Anterior cingulate cortex (tissue), 58 donors: ENCODE measurements at places on chromosomes 16 and 17.

GRCh38 chr17:80667462-80668277, 123.0 kb downstream of the RPTOR start:
- DNase-seq = no peak

DNA sequence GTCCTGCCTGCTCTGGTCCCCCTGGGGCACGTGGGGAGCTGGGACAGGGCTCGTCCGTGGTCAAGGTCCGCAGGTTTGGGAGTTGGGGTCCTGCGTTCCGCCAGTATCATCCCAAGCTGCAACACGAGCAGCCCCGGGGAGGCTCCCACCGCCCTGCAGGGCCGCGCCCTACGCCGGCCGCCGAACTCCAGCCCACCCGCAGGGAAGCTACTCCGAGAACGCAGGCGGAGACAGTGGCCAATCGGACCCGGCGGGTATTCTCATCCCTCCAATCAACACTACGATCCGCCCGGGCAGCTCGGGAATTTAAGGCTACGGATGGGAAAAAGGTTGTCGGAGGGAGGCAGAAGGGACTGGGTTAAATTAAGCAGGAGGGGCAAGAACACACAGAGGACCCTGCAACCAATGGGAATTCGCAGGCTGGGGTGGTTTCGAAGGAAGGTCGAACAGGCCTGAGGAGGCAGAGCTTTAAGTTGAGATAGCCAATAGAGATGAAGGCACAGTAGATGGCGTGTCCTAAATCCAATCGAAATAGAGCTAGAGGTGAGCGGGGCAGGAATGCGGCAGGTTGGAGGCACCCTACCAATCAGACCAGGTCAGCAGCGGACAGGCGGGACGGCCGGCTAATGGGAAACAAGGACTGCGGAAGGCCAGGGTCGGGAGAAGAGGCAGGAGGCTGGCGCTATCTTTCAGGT, 626 bp downstream of the SPAG7 start:
- peak; percentile 99 for DNase-seq

DNA sequence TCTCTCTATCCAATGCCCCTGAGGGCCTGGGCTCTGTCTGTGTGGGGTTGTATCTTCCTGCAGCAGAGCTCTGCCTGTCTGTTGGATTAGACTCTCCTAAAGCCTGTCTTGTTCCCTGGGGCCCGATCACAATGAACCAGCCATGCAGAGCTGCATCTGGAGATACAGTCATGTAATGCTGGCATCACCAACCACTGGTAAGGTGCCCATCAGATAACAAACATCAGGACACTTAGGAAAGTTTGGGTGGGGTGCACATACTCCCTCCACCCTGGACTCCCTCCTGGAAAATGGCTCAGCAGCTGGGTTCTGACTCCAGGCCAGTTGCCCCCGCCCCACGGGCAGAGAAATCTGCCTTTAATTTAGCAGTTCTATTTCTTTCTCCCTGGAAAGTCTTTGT, 61.3 kb upstream of the BRD7 start:
- DNase-seq = no peak

DNA sequence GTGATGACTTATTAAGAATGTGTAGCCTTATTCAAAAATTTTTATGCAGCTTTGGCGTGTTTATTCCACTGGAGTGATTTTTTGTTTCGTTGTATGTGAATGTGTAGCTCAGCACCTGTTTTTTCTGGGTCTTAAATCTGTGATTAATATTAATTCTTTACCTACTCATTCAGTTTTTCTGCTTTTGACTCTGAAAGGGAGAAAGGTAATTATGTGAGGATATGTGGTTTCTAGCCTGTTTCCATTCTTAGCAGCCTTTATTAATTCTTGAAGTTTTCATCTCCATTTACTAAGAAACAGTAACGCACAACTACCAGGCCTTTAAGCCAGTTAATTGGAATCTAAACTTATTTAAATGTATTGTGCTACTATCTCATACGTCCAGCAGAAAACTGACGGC, 7.0 kb downstream of the HEATR3 start:
- DNase-seq = no peak

- DNase-seq = no peak
Observed at GRCh38 chr16:88787579-88788314, 2.7 kb upstream of the PIEZO1 start.

GRCh38 chr16:22645868-22646267, 135.2 kb downstream of the NPIPB5 start:
- DNase-seq = no peak

DNA sequence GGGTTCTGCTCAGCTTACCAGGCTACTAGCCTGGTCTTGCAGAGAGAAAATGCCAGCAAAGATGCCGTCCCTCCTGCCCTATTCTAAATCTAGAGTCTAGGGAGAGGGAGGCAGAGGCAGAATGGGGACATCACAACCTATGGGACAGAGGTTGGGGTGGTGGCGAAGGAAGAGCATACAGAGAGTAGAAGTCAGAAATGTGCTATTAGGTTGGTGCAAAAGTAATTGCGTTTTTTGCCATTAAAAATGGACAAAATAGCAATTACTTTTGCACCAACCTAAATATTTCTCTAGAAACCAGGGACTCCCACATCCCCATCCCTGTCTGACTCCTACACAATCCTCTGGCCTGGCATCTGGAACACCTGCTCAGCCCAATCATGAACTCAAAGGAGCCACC, 127.7 kb downstream of the GAS7 start:
- no peak for DNase-seq

DNA sequence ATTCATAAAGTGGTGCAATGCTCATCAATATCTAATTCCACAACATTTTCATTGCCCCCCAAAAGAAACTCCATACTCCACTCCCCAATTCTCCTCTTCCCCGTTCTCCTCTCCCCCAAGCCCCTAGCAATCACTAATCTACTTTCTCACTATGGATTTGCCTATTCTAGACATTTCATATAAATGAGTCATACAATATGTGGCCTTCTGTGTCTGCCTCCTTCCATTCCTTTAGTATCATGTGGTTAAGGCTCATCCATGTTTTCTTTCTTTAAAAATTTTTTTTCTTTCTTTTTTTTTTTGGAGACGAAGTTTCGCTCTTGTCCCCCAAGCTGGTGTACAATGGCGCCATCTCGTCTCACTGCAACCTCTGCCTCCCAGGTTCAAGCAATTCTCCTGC, 56.3 kb upstream of the HAS3 start:
- DNase-seq = no peak

DNA sequence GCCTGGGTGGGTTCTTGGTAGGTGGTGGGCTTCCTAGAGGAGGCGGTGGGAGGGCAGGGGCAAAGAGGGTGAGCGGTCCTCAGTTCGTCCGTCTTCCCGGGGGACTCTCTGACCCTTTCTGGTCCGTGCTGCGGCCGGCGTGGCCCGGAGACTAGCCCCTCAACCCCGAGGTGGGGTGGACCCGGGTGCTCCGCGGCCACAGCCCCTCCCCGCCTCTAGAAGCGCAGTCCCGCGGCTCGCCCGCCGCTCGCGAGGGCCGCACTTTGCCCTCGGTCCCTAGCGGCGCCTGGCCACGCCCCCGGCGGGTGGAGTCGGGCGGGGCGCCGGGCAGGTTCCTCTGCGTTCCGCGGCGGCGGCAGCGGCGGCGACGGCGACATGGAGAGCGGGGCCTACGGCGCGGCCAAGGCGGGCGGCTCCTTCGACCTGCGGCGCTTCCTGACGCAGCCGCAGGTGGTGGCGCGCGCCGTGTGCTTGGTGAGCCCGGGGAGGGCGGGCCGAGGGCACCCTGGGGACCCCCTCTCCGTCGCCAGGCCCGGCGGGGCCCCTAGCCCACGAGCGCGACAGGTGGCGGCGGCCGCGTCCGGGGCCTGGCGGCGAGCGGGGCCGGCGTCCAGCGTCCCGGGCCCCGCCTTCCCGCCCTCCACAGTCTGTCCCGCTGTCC, at the start of gene SYNGR2:
Gene SYNGR2 (plus strand): TSS at position 340 of the 661 bp plus-strand sequence. CDS start 36 bp downstream, at position 376.
- peak; percentile 29 for DNase-seq

GRCh38 chr16:81882559-81882958, 103.5 kb downstream of the PLCG2 start:
- DNase-seq = no peak

DNA sequence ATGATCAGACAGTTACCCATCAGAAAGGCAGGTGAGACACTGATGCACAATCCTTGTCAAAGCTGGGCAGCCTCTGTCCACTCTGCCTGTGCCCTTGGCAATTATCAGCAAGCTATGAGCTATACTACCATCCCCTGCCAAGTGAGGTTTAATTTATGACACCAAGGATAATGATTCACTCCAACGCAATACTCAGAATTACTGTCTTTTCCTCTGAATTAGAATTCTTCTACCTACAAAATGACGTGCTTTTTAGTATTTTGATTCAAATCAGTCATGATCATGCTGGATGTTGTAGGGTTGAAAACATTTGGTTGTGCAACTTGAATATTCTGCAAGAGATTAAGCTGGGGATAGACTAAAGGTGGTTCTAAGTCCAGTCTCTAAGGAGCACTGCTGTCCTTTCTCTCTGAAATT, 116.8 kb upstream of the SOX9 start:
- no peak for DNase-seq

- DNase-seq = no peak
Observed at GRCh38 chr16:82300374-82300951, 130.4 kb upstream of the MPHOSPH6 start.

GRCh38 chr17:73941919-73942530, 261.5 kb upstream of the RPL38 start:
- DNase-seq = no peak

DNA sequence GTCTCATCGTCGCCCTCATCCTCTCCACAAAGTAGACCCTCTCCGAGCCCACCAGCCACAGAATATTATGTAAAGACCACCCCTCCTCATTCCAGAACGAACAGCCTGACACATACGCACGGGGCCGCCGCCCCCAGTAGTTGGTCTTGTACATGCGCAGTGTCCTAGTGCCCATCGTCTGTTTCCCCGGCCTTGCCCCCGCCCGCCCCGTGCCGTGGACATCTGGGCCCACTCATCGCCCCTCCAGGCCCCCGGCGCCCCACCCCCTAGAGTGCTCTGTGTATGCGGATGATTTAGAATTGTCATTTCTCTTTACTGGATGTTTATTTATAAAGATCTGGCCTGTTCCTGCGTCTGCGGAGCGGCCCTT, 475 bp upstream of the AMDHD2 start:
- no peak for DNase-seq

GRCh38 chr17:17812211-17813054, 24.4 kb downstream of the SREBF1 start:
- peak; percentile 70 for DNase-seq

DNA sequence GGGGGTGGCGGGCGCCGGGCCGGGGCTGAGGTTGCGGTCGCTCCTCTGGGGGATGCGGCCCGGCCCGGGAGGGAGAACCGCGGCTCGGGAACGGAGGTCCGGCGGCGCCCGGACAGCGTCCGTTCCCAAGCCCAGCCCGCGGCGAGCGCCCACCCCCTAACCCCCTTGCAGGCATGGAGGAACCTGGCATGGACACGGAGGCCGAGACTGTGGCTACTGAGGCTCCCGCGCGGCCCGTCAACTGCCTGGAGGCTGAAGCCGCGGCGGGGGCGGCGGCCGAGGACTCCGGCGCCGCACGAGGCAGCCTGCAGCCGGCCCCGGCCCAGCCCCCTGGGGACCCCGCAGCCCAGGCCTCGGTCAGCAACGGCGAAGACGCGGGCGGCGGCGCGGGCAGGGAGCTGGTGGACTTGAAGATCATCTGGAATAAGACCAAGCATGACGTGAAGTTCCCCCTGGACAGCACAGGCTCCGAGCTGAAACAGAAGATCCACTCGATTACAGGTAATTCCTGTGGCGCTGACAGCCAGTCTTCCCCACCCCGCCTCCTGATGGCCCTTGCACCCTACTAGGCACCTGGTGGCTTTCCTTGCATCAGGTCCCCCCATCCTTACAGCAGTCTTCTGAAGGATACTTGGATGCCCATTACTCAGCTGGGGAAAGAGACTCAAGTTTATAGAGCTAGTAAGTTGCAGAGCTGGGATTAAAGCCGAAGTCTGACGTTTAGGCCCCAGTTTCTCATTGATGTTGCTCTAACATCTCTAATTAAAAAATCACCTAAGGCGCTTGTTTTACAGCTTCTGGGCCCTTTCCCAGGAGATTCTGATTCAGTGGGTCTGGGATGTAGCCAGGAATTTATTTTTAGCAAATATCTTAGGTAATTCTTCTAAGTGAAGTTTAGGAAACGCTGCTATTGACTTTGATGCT, 514 bp downstream of the UBFD1 start:
- DNase-seq = peak; percentile 44

GRCh38 chr17:44350733-44351226, 5.7 kb downstream of the GRN start:
- DNase-seq = peak; percentile 48

DNA sequence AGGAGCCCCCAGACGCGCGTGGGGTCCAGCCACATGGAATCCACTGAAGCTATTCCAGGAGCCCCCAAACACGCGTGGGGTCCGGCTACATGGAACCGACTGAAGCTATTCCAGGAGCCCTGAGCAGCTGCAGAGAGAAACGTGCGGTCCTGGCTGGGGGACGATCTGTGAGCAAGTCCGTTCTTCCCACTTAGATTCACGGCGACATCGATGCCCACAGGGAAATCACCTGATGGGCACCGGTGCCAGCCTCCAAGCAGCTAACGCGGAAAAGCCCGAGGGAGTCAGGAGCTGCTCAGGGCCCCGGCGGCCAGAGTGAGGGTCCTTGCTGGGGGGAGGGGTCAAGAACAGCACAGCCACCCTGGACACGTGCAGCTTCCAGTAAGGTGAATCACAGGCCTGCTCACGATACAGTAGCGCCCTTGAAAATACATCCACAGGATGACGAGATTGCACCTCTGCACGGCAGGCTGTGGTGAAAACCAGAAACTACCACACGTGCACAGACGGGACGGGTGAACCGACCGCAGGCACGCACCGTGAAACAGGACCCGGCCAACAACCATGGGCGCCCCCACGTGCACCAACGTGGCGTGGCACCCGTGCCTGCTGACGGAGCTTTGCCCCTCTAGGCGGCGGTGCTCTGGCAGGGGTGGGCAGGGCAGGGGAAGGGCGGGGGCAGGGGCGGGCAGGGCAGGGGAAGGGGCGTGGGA, 77.7 kb upstream of the GNG13 start:
- no peak for DNase-seq

DNA sequence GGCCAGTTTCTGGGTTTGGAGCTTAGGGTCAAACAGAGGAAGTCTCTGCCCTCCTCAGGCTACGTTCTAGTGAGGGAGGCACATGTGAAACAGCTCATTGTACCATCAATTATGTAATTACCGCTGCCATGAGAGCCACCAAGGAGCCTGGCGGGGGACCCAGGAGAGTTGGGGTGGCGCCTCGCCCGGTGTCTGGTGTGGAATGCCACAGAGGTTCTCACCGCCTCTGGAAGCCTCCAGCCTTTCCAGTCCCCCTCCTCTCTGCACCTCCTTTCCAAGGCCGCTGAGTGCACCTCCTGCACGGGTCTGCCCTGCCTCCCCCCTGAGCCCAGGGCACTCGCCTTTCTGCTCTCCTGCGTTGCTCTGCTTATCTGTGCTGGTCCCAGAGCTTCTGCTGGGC, 51.4 kb downstream of the SREBF1 start:
- DNase-seq = no peak
